ENCODE measurements at places on chromosomes 3 and 15.

DNA sequence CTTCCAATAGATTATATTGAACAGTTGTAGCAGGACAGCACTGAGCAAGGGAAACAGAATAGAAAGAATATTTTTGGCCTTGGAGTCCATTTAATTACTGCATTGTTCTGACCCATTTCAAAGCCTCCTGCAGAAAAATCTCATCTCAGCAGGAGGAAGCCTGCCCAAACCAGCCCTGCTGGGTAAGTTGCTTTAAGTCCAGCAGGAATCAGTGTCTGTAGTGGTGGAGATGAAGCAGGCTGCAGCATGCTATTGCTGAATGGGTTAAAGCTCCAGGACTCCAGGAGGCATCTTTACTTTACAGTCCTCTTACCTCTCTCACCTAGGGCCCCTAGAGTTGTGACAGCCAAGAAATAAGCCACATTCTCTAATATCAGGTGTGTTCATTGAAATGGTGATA lies 380.3 kb upstream of the THBS1 start:
- no peak for DNase-seq

- no peak for DNase-seq
Observed at GRCh38 chr15:63218100-63218808, 28.8 kb downstream of the RAB8B start.

DNA sequence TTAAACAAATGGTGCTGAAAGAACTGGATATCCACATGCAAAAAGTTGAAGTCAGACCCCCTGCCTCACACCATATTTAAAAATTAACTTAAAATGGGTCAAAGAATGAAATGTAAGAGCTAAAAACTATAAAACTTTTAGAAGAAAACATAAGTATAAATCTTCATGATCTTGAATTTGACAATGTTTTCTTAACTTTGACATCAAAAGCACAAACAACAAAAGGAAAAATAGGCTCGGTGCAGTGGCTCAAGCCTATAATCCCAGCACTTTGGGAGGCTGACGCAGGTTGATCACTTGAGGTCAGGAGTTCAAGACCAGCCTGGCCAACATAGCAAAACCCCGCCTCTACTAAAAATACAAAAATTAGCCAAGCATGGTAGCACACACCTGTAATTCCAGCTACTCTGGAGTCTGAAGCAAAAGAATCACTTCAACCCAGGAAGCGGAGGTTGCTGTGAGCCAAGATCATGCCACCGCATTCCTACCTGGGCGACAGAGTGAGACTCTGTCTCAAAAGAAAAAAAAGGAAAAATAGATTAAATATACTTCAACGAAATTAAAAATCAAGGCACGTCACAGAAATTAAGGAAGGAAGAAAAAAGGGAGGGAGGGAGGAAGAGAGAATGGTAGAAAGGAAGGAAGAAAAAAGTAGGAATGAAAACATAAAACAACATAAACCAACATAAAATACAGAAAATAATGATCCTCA lies 1.5 kb downstream of the RAB27A start:
- DNase-seq = no peak

- no peak for DNase-seq
Observed at GRCh38 chr3:140574375-140574774, 103.5 kb upstream of the TRIM42 start.

- DNase-seq = no peak
Observed at GRCh38 chr15:41895491-41895890, 1.6 kb upstream of the SPTBN5 start.

- no peak for DNase-seq
Observed at GRCh38 chr3:16928386-16929132, 43.8 kb downstream of the PLCL2 start.

DNA sequence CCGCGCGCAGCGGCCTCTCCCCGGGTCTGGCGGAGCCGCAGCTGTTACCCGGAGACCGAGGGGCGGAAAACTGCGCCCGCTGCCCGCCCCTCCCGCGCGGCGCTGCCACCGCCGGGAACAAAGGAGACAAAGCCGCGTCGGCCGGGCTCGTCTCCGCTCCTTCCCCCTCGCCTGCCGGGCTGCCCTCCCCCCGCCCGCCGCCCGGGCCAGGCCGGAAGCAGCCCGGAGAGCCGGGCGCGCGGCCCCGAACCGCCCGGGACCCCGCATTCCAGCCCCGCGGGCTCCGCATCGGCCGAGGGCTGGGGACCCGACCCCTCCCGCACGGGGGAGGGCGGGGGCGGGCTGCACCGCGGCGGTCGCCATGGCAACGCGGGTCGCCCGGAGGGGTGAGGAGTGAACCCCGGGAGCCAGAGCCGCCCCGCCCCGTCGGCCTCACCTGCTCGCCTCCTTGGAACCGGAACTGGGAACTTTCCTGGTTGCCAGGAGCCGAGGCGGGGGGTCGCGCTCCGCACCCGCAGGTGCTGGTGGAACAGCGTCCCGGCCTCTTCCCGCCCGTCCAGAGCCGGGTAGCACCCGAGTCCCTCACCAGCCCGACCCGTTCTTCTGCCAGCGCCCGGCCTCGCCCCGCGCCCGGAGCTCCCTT lies 448 bp downstream of the PLXNB1 start:
- DNase-seq = peak; percentile 61

DNA sequence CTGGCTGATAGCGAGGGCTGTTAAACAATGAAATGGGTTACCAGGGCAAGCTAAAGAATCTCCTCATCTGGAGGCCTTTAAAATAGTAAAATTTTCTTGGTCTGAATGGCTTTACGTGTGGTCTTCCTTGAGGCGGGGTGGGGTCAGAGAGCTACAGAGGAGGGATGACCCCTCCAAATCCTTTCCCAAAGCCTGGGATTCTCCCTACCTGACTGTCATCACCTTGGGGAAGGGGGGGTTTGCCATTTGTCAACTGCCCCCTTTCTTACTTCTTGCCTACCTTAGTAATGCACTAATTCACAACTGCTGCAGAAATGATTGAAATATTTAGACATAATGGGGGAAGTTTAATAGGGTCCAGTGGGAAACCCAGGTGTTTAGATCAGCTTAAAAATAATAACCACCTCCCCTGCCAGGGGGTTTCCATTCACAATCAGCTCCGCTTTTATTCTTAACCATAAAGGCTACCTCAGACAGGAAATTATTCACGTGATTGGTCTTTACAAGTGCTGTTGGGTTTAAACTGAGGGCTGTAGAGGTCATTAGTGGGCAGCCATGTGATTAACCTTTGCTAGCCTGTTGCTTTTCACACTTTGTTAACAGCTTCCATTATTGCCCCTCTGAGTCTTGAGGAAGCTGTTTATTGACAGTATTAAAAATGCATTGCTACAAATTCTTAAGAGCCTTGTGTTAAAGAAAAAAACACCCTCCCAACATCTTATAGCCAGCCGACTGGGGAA lies 276.5 kb upstream of the ATP11B start:
- DNase-seq = no peak

DNA sequence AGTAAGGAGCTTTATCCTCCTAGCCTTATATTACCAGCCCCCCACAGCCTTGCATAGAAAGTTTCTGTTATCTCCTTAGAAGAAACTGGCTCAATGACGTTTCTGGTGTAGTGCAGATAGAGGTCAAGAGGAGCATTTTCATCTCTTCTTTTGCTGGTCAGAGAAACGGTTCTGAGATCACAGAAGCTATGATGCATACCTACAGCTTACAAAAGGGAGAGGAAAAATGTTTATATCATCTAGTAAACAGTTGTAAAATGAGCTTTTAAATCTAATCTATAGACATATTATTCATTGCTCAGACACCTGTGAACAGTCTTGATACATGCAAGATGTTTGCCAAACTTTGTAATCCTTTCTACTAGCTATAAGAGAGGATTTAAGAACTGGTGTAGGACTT lies 68.0 kb downstream of the GMPS start:
- DNase-seq = no peak

GRCh38 chr3:187012609-187013051 lies 82.3 kb downstream of the ST6GAL1 start:
- DNase-seq = no peak

- no peak for DNase-seq
Observed at GRCh38 chr3:52092891-52093290, 36.5 kb upstream of the DUSP7 start.

GRCh38 chr3:46542801-46543201 lies 23.3 kb downstream of the LRRC2 start:
- no peak for DNase-seq

DNA sequence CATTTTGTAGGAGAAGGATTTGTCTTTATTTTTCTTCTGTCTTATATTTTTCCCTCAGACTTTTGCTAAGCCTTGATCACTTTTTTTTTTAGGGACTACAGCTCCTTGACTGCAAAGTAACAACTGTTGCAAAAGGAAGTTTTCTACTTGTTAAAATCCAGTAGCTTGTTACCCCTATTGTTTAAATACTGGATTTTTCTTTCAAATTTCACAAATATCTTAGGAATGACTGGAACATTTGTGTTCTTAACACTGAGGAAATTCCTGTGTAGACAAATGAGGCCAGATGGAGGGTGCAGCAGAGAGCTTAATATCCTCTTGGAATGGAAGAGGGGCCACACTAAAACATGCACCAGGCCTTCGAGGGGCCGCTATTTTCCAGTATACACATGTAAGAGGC lies 3.2 kb upstream of the PGPEP1L start:
- no peak for DNase-seq

GRCh38 chr3:39064646-39065045 lies 12.8 kb downstream of the WDR48 start:
- no peak for DNase-seq

GRCh38 chr3:144273601-144274000 lies 302.0 kb downstream of the DIPK2A start:
- no peak for DNase-seq

DNA sequence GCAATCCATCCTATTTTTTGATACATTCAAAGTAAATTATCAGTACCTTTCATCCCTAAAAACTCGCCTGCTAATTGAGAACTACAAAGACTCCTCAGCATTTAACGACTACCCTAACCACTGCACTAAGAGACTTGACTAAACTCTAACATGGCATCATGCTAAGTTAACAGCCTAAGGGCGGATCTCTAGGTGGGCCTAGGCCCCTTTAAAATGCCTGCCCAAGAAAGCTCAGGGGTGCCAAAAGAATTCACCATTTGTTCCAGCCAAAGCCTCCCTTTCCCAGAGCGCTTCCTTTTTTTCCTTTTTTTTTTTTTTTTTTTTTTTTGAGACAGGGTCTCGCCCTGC lies 568 bp upstream of the NEK4 start:
- no peak for DNase-seq

- DNase-seq = no peak
Observed at GRCh38 chr15:26983822-26984221, 12.8 kb downstream of the GABRG3 start.

- DNase-seq = no peak
Observed at GRCh38 chr3:35641920-35642527, 2.7 kb downstream of the ARPP21 start.

DNA sequence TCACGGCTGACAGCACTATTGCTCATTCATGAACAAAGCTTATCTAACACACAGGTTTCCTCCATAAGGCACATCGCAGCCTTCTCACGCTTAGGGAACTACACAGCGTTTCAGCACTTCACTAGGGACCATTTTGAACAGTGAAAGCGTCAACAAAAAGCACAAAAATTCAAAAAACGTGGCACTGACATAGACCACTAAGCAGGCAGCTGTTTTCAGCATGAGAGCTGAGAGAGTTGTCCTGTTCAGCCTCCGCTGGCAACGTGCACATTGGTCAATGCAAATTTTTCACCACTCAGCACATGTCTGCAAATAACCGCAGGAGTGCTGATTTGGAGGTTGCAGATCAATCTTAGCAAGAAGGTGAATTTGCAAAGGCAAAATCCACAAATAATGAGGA lies 109.2 kb downstream of the LRRK1 start:
- DNase-seq = no peak

DNA sequence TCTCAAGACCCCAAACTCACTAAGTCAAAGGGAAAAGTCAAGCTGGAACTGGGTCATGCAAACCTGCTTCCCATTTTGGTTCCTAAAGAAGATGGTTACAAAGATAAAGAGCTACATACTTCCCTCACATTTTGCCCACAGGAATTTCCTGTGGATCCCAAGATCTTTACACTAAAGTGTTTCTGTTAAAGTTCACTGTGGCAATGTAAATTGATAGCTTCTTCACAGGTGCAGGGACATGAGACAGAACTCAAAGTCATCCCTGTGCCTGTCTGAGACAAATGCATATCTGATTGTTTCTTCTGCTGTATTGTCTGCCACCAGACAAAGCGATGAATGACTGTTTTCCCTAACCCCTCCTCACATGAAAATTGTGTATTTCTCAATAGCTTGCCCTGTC lies 567.8 kb downstream of the ZIC1 start:
- DNase-seq = no peak

- no peak for DNase-seq
Observed at GRCh38 chr3:24818055-24818454, 323.4 kb upstream of the THRB start.

DNA sequence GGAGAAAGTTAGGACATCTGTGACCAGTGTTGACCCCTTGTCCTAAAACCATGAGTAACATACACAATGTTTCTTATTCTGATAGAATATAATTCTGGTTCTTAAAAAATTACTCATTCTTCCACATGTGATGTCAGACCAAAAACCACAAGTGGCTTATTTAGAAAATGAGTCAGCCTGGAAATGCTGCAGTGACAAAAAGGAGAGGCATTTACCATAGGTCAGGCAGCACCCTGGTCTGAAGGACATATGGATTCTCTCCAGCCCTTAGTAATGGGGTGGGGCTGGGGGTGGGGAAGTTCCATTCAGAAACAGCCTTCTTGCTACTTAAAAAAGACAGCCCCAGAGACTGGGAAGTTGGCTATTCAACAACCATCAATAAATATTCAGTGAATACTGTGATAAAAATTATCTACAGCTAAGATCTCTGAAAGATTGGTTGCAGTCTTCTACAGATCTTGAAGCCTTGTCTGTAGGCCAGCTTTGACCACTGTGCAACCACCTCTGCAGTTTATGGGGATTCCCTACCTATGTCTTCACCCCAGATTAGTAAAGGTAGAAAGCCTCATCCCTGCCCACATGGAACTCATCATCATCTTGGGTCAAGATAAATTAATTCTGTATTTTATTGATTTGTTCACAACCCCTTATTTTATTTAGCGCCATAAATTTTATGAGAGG lies 34.9 kb upstream of the TIMP4 start:
- no peak for DNase-seq

DNA sequence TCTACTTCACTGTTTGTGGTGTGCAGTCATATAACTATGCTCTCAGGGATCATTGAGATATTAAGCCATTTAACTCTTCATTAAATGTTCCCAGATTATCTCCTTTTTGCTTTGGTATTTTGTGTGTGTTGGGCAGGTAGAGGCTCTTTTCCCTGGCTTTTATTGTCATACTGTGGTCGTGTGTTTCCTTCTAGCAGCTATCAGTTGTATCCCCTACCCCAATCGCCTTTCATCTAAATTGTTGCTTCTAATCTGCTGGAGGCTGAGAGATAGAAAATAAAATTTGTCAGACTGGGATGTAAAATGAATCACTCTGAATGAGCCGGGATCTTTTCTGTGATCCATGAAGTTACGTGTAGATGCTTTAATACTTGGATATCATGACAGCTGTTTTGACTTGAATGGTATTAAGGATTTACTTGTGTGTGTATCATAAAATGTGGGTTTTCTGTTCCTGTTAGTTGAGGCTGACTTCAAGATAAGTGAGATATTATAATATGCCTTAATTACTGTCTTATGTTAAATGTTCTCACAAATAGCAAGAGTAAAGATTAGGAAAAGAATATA lies 9.2 kb downstream of the NFKBIZ start:
- DNase-seq = no peak

Data from activated gamma-delta T cell (primary cell).